Renal cortex interstitium (tissue), 15 donors: ENCODE measurements at places on chromosomes 1 and 21. TPM values are rescaled to one million over a fixed set of nuclear protein-coding genes. Genes with fewer than 3 reads are reported as not detected.

DNA sequence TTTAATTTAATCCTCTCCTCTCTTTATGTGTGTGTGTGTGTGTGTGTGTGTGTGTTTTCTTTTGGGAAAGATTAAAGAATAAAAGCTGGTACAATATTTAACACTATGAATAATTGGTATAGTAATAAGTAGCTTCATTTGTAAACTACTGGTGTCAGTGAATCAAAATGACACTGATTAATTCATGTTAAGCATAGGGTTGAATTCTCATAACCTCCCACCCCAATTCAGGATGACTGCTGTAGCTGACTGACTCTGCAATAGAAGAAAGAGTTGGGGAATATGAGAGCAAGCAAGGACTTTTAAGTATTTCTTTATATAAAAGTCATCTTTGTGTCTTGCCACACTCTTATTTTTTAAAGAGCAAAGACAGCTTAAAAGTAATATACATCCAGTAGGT, 13.1 kb downstream of the SLC30A7 start:
- DNase-seq, result no peak

GRCh38 chr1:74523873-74524480, 11.6 kb upstream of the LRRC53 start:
- no peak for DNase-seq

DNA sequence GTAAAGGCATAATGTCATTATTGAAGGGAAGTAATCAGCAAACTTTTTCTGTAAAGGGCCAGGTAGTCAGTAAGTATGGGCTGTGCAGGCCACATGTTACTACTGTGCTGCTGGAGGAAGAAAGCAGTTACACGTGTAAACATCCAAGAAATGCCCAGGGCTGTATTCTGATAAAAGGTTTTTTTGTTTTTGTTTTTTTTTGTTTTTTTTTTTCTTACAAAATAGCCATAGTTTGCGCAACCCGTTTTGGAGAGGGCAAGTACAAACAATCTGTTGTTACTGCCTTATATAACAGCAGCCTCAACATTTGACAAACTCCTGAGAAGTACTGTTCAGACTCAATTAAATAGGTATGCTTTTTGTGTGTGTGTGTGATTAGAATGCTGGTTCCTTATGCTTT, 26.7 kb upstream of the MTMR11 start:
- DNase-seq, result no peak

GRCh38 chr1:68015971-68016370, 34.5 kb downstream of the DIRAS3 start:
- DNase-seq, result no peak

DNA sequence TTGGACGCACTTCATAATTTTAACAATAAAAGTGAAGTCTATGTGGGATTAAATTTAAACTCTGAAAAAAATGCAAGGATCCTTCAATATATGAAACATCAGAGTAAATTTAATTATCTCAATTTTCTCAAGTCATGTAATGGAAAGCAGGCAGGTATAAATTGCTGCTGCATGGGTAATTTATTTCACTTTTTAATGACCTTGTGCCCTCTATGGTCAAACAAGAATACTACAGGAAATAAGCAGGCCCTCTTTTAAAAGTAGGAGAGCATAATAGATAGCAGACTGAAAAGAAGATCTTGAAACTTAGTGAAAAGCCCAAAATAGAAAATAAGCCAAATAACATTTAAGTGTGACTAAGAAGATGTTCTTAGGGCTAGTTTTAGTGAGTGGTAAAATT, 22.9 kb downstream of the BCAS2 start:
- no peak for DNase-seq

DNA sequence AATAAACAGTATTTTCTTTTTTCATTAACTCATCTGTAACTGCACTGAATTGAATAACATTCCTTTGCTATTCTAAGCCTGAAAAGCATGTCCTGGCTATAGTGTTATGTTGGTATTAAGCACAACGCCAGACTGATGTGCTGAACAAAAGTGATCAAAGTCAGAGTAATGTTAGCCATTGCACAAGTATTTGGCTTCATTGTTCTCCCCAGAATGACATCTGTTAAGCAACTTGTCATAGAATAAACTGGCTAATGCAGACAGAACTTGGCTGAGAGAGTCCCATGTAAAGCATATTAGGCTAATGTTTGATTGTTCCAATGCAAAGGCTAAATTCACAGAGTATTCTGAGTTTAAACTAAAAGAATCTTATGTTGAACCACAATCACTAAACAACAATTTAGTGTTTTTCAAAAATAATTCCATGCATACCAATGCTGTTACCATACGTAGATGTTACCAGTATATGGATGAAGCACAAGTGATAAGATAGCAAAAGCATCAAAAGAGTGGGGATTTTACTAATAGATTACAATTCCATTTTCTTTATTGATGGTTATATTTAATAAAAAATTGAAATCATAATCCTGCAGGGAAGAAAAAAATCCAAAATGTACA, 235.3 kb upstream of the DMRTA2 start:
- DNase-seq, result no peak

DNA sequence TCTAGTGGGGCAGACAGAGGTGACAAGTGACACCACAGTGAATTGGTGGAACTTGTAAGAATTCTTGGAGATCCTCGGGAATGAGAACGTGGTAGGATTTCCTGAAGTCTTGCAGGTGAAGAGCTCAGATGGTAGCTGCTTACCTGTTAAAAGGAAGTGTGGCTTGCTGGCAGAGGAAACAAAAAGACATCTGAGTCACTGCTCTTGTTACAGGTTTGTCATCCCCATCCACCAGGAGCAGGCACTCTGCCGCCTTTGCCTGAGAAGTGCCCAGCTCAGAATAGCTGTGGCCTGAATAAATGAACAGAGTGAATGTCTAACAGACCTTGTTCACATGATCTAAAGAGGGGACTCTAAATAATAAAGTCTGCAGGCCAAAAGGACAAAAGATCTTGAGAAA, 12.3 kb upstream of the ZSCAN20 start:
- DNase-seq, result no peak

- no peak for DNase-seq
These were observed 54.3 kb upstream of the DIPK1A start for GRCh38 chr1:93015590-93015989.

The F5 gene
- 5.6 TPM for polyA plus RNA-seq
